ENCODE measurements at places on chromosomes 12 and 14.

DNA sequence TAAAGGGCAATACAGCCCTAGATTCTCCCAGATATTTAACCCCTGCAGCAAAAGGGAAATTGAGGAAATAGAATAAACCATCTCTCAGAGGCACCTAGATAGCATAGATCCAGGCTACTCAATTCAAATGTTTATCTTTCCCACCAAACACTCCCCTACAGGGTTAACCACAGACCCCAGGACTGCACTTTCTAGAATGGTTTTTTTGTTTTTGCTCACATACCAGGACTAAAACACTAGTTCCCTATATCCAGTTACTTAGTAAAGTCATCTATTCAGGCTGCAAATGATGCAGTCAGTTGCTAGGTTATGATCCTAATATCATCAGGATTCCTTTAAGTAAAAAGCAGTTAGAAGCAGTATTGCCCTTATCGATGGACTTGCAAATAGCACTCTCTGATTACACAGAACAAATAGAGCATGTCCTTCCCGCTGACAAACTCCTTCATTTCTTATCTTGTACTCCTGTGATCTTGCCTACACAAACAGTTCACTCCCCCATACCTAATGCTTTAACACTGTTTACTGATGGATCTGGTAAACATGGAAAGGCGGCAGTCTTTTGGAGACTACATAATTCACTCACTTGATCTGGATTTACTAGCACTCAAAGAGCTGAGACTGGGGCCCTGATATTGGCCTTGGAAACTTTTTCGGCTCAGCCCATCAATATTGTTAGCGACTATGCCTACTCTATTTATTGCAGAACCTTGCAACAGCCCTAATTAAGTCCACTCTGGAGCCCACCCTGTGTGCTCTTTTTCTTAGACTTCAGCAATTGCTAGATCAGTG lies 257.2 kb upstream of the DIO2 start:
- DNase-seq = no peak

GRCh38 chr12:41585784-41586183 lies 397.7 kb downstream of the PDZRN4 start:
- DNase-seq = no peak

DNA sequence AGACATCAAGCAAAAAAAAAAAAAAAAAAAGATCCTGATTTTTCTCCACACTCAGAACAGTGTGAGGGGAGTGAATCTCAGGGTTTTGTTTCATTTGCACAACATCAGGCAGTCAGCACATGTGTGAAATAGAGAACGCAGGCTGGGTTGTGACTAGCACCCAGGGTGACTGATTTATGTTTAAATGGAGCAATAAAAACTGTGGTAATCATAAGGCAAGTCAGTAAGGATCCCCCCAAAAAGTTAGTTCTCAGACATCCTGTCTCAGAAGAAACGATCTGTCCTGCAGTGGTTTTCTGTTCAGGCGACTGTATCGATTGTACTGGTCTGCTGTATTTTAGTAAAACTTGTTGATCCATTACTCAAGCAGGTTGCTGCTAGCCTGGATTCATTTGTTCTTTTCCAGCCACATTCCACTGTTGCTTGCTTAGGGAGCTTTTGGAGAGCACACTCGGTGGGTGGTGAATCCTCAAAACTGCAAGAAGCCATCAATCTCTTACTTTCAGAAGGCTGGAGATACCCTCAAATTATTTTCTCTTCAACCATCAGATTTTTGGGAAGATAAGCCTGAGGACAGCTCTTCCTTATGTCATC lies 107.1 kb downstream of the DACT1 start:
- no peak for DNase-seq

DNA sequence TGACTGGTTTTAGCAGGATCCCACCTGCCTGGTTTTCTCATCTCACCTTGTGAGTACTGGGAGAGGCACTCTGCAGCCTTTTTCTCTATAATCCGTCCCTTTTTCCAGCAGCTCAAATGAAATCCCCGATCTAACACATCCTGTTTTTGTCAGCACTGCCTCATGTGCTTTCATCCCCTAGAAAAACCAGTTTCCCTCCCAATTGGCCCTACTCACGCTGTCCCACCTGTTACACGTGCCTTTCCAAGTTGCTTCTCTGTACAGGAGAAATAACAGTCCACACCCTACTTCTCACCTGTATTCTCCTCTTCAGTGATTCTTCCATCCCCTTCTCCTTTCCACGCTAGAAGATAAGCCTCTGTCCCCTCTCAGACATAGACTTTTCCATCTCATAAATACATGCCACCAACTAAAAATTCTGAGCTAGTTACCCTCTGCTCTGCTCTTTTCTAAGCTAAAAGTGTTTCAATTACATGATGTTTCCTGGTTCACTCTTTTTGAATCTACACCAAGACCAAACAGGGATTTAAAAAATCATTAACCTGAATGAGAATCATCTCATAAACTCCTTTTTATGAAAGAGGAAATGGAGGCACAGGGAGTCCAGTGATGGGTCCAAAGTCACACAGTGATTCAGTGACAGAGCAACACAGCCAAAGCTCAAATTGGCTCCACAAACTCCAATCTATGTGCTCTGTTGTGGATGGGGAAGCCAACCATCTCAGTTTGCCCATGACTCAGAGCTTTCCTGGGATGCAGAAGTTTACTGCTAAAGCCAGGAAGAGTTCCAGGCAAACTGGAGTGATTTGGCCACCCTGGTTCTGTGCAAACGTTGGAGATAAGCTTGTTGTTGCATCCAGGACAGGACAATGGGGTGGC lies 240.0 kb upstream of the TMEM132C start:
- no peak for DNase-seq

DNA sequence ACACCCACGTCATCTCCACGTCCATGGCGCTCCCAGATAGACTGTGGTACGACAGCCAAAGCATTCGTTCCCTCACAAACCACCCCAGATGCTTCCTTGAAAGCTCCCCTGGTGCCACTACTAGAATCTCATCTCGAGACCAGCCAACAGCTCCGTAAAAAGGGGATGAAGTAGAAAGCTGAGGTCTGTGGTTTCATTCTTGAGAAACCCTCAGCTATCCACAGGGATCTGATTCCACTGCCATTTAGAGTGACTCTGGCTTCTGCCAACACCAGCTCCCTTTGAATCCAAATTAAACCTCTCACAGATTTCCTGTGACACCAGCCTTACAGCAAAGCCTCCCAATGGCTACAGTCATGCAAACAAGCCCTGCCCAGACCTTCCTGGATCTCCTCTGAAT lies 18.5 kb upstream of the FOXN3 start:
- DNase-seq = no peak

DNA sequence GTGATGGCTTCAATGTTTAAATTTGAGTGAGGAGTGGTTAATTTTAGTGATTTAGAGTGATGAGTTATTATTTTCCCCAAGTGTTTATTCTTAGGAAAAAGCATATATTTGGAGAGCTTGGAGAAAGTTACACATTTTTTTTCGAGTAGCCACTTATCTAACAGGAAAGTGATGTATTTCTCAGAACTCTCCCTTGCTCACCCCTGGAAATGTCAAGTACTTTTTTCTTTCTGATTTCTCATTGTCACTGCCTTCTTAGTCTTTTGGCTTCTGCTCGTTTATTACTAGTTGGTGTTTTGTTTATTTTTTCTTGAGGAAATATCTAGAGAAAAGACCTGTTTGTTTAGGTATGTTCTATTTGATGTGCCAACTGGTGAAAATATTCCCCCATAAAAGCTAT lies 58.8 kb downstream of the AEBP2 start:
- DNase-seq = no peak

DNA sequence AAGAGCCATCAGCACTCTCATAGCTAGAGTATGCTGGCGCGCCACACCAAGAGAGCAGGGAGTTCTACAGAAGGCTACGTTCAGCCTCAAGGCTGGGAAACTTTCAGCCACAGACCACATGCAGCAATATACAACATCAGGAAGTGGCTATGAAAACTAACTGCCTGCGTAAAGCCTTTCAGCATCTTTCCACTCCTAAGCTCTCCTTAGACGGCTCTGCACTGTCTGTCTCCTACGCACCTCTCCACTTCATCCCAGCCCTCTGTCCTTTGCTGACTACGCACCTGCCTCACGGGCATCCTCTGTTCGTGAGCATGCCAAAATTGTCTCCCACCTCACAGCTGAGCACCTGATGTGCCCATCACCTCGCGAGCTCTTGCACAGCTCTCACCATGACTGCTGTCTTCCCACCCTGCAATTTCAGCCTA lies 9.7 kb downstream of the MPHOSPH9 start:
- DNase-seq = no peak

DNA sequence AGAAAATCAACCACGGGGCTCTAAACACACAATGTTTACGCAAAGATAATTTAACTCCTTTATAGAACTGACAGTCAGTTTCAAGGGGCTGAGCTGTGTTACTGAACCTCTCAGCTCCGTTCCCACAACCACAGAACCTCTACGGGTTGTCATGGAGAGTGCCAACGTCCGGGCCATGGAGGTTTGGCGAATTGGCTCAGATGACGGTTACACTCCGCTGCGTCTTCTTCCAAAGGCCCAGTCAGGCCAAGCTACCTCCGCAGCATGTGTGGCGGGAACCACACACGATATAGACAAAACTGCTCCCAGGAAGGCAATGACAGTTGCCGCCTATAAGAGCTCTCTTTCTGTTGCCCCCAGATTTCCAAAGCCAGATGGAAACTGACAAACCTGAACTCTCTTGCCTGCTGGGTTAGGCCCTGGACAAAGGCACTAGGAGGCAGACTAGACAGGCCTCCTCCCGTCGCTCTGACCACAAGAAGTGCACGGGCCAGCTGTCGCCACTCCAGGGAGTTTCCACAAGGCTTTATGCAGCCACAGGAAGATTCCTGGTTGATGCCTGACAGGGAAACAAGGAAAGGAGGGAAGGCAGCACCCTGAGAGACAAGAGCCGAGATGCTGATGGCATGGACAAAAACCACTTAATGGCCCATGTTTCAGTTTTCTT lies 30.3 kb downstream of the CCDC88C start:
- DNase-seq = peak; percentile 19

Data from RCC 7860 (cell line).